Effector memory CD4-positive, alpha-beta T cell (primary cell): ENCODE measurements at places on chromosomes 16 and 17.

- H3K4me3 ChIP-seq = no peak overlapping the region
- no peak for DNase-seq
- H3K27ac ChIP-seq = no peak overlapping the region
Measured at GRCh38 chr17:71975331-71975801, 145.5 kb upstream of the SOX9 start.

DNA sequence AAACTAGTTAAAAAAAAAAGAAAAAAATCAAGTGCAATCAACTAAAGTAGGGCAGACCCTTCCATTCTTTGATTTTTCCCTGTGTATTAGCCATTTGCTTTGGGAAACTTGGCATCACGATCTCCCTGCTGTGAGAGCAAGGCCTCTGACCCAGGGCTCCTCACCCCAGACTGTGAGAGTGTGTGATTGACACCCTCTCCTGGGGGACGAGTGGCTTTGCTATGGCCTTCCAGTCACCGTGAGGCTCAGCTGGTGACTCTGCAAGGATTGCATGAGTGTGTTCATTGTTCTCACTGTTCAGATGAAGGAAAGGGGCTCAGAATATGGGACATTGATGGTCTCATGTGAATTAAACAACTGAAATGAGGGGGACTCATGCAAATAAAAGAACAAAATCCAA, 69.0 kb upstream of the BCAR1 start:
- DNase-seq = no peak
- H3K27ac ChIP-seq = no peak overlapping the region
- no peaks in the 10 kb centered on the region for H3K27me3 ChIP-seq
- H3K4me1 ChIP-seq = peaks cover 16% of the 10 kb centered on the region

GRCh38 chr16:4871071-4871470, 23.8 kb downstream of the UBN1 start:
- peaks cover 69% of the 10 kb centered on the region for H3K36me3 ChIP-seq
- no peaks in the 10 kb centered on the region for H3K27me3 ChIP-seq
- H3K4me1 ChIP-seq = no peaks in the 10 kb centered on the region
- H3K4me3 ChIP-seq = no peak overlapping the region
- DNase-seq = no peak
- H3K27ac ChIP-seq = no peak overlapping the region

- H3K4me3 ChIP-seq = no peak overlapping the region
- no peak overlapping the region for H3K27ac ChIP-seq
- DNase-seq = no peak
- H3K27me3 ChIP-seq = no peaks in the 10 kb centered on the region
Measured at GRCh38 chr16:17445421-17445820, 25.3 kb downstream of the XYLT1 start.

DNA sequence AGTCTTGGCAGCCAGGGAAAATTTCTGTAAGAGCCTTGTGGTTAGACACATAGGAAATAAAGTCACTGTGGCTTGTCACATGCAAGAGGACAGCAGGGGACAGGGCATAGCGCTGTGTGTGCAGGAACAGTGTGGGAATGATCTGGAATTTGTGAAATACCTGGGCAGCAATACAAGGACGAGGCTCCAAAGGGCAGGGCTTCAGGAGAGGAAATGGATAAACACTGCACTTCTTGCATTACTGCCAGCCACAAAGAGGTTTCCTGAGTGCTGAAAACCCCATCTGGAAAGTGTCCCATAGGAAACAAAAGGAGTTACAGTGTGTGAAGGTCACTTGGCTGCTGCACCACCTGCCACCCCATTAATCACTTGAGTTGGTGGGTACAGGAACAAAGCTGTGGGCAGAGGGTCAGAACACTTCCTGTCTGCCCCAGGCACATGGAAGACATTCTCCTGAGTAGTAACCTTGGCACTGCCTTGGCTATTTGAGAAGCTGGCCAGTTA, 12.1 kb upstream of the HP start:
- no peak overlapping the region for H3K4me3 ChIP-seq
- no peaks in the 10 kb centered on the region for H3K4me1 ChIP-seq
- DNase-seq = no peak
- H3K27ac ChIP-seq = no peak overlapping the region
- no peaks in the 10 kb centered on the region for H3K36me3 ChIP-seq
- H3K27me3 ChIP-seq = no peaks in the 10 kb centered on the region

GRCh38 chr17:31211352-31212012, 85.6 kb downstream of the OMG start:
- H3K27ac ChIP-seq = no peak overlapping the region
- H3K4me1 ChIP-seq = no peaks in the 10 kb centered on the region
- no peaks in the 10 kb centered on the region for H3K27me3 ChIP-seq
- no peaks in the 10 kb centered on the region for H3K36me3 ChIP-seq
- no peak overlapping the region for H3K4me3 ChIP-seq
- no peak for DNase-seq

- H3K4me3 ChIP-seq = no peak overlapping the region
- no peaks in the 10 kb centered on the region for H3K4me1 ChIP-seq
- DNase-seq = no peak
- H3K27ac ChIP-seq = no peak overlapping the region
- H3K36me3 ChIP-seq = no peaks in the 10 kb centered on the region
Measured at GRCh38 chr16:2740476-2740875, 12.0 kb upstream of the SRRM2 start.

DNA sequence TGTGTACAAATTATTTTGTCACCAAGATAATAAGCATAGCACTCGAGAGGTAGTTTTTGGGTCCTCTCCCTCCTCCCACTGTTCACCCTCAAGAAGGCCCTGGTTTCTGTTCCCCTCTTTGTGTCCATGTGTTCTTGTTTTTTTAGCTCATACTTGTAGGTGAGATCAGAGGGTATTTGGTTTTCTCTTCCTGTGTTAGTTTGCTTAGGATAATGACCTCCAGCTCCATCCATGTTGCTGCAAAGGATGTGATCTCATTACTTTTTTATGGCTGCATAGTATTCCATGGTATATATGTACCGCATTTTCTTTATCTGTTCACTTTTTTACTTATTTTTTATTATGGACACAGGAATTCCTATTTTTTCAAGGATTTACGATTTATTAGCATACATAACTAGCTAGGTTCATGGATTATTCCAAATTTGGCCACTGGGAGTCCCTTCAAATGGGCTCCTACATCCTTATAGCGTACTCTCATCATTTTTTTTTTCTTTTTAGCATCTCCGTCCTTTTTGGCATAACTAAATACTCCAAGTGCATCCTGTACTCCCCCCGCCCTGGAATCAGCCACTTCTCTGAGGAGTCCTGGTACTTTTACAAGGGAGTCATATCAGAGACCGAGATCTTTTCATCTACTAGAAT, 7.3 kb downstream of the TADA2A start:
- H3K4me3 ChIP-seq = no peak overlapping the region
- no peaks in the 10 kb centered on the region for H3K27me3 ChIP-seq
- H3K27ac ChIP-seq = no peak overlapping the region
- no peaks in the 10 kb centered on the region for H3K4me1 ChIP-seq
- no peak for DNase-seq
- peaks cover 27% of the 10 kb centered on the region for H3K36me3 ChIP-seq

DNA sequence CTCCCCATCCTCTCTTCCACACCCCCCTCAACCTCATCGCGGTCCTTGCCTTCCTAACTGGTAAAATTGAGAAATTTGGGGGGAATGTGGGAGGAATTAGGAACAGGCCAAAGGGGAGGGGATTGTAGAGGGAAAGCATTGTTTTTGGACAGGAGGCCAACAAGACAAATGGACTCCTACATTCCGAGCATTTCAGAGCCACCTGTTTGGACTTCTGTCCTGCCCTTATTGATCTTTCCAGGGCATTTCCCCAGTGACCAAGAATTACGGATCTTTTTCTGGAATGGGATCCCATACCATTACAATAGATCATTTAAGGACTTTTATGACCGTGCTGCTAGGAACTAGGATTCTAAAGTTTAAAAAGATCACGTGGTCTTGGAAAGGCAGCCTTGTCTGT, 221.3 kb upstream of the ASIC2 start:
- peaks cover 3% of the 10 kb centered on the region for H3K27me3 ChIP-seq
- H3K36me3 ChIP-seq = no peaks in the 10 kb centered on the region
- DNase-seq = no peak
- H3K4me3 ChIP-seq = no peak overlapping the region
- H3K27ac ChIP-seq = no peak overlapping the region

DNA sequence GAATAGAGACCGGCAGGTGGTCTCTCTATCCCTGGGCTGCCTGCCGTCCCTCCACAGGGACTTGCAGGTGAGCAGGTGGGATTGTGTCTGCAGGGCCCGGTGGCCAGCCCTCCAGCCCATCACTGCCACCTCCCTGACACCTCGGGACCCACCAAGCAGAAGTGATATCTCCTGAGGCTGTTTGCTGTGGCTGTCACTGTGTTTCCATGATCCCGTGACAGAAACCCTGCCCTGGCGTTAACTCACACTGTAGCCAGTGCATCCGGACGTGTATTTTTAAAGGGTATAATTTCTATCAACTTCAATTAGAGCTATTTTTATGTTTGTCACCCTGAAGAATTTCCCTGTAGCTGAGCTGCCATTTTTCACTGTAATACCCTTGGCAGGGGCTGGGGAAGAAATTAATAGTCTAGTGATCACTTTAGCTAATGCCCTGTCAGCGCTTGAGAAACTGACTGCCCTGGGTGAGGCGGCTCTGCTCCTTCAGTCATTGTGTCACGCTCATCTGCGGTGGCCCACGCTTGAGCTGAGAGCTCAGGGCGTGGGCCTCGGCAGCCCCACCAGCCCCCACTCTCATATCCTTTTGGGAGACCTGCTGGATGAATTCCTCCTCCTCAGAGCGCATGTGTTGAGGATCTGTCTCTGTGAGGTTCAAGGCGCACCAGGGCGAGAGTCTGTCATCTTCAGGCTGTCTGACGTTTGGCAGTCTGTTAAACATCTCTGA, 229.9 kb upstream of the CIBAR2 start:
- H3K27me3 ChIP-seq = no peaks in the 10 kb centered on the region
- H3K4me3 ChIP-seq = no peak overlapping the region

- no peaks in the 10 kb centered on the region for H3K36me3 ChIP-seq
- H3K4me3 ChIP-seq = no peak overlapping the region
- no peaks in the 10 kb centered on the region for H3K4me1 ChIP-seq
- H3K27ac ChIP-seq = no peak overlapping the region
- H3K27me3 ChIP-seq = no peaks in the 10 kb centered on the region
Measured at GRCh38 chr16:2824626-2825025, 5.5 kb upstream of the ZG16B start.

- H3K36me3 ChIP-seq = no peaks in the 10 kb centered on the region
- peak; percentile 30 for DNase-seq
- H3K4me3 ChIP-seq = peak overlapping the region; percentile 10
- peak overlapping the region; percentile 47 for H3K27ac ChIP-seq
- H3K4me1 ChIP-seq = peaks cover 14% of the 10 kb centered on the region
- no peaks in the 10 kb centered on the region for H3K27me3 ChIP-seq
Measured at GRCh38 chr17:7883781-7884386, 4.7 kb upstream of the CHD3 start.
